ENCODE measurements at places on chromosomes 3 and 15.

DNA sequence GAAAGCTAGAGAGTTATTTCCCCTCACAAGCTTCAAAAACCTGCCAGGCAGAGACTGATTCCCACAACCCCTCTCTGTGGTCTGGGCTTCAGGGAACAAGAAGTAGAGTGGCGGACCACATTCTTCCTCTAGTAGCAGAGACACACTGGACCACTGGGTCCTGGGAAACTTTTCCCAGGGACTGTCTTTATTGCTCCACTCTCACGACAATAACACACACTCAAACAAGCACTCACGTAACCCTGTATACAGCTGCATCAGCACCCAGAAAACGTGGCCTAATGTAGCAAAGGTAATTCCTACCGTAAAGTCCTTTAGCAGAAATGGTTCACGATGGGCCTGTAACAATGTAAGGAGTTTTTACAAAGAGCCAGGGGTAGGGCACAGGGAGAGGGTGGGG is 27.6 kb downstream of the CPOX start:
- DNase-seq, result no peak

- DNase-seq, result no peak
Measured at GRCh38 chr3:127015282-127016042, 32.5 kb downstream of the PLXNA1 start.

DNA sequence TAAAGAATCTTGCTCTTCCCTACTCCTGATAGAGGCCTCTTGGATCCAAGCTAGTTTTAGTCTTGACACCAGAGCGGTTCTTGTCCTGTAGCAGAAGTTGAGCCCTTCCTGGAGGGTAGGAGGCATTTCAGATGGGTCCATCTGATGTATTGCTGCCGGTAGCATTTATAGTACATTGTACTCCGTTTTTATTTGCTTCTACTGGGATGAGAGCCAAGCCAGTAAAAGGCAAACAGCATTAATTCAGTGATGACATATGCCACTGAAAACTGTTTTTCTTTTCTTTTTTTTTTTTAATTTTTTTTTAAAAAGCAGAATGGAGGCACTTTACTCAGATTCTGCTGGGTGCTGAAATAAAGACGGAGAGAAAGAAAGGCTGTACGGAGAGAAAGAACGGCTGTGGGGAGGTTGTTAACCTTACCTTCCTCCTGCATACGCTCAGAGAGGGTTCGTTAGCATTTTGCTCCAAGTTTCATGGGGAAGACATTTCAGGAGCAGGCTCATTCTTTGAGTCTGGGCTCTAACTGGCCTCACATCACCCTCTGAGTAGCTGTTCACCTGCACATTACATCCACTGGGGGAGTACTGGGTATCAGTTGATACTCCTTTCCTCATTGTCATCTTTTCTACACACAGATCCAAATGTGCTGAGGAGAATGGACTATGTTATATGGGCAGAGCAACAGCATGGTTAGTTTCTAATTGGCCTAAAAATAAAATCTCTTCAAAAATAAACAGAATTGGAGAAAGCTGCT is 161.5 kb downstream of the FEZF2 start:
- DNase-seq, result peak; percentile 12

GRCh38 chr3:125219261-125219701 is 6.7 kb upstream of the SLC12A8 start:
- no peak for DNase-seq

- no peak for DNase-seq
Measured at GRCh38 chr15:58742022-58742813, 7.3 kb downstream of the ADAM10 start.

- DNase-seq, result no peak
Measured at GRCh38 chr3:81967393-81967792, 205.9 kb upstream of the GBE1 start.

DNA sequence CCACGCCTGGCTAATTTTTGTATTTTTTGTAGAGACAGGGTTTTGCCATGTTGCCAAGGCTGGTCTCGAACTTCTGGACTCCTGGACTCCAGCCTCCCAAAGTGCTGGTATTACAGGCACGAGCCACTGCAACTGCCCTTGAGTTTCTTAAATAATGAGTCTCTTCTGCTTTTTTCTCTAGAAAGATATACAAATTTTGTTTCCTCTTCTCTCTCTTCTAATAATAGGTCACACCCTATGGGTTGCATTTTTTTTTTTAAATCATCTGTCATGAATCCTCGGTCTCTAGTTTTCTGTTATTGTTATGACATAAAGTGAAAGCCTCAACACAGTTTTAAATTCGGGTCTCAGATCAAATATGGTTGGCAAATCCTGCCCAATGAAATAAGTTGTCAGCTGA is 111.2 kb downstream of the IL12A start:
- DNase-seq, result no peak

DNA sequence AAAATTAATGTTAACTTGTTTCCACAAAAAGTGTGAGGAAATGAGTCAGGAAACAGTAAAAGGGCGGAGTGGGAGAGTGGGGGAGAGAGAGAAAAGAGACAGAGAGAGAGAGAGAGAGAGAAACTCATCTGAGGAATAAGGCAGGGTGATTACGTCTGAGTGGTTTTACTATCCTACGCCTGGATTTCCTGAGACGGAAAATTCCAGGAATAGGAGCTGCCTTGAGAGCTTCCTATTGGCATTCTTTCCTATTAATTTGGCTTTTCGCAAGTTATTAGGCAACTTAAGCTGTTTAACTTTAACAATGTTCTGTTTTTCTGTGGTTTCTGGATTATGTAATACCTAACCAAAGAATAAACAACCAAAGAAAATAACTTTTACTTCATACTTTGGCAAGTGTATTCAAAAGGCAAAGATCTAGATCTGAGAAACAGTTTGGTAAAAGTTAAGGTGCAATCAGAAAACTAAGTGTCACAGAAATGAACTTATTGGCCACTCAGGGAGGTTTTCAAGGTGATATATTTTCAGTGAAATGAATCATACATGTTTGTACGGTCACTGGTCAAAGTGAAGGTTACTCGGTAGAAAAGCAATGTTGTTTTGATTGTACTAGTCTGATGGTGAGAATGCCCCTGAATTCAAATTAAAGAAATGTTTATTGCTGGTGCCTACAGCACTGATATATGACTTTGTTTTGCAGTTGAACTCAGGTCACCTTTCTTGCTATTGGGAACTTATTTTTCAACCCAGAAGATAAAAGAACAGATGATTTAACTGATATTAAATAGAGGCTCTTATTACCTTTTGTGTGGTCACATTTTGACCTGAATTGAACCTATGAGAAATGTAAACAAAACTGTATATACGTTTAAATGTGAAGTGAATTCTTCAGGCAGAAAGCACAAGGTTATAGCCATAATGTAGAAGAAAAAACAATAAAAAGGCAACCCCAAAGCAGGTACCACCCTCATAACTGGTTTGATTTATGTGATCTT is 39.9 kb upstream of the TNFSF10 start:
- no peak for DNase-seq

GRCh38 chr3:162956711-162957110 is 1460.1 kb downstream of the OTOL1 start:
- DNase-seq, result no peak

GRCh38 chr15:80162059-80162554 is 9.3 kb downstream of the FAH start:
- no peak for DNase-seq

DNA sequence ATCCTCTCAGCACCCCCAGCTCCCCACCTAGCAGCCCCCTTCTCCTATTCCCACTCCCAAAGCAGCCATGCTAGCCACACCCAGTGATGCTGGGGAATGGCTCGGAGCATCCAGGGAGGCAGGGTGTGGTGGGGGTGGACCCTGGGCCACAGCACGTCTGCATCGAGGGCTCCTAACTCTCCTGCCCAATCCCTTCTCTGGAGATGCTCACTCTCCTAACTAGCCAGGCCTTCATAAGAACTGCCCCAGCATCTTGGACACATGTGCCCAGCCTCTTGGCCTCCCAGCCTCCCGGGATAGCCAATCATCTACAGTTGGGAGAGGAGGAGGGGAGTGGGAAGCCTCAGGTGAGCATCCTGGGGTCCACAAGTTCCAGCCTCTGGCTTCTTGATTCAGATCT is 2.7 kb downstream of the PCBP4 start:
- DNase-seq, result no peak

DNA sequence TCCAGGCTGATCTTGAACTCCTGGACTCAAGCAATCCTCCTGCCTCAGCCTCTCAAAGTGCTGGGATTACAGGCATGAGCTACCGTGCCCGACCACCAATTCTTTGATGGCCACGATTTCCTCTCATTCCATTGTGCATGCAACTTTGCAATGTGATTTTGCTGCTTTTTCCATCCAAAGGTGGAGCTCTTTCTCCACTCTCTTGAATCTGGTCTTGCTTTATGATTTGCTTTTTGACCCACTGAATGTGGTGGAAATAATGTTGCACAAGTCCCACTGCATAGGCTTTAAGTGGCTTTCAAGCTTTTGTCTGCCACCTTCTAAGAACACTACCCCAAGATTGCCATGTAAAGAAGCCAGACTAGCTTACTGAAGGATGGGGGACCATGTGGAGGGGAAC is 10.6 kb downstream of the RPS27L start:
- DNase-seq, result no peak

DNA sequence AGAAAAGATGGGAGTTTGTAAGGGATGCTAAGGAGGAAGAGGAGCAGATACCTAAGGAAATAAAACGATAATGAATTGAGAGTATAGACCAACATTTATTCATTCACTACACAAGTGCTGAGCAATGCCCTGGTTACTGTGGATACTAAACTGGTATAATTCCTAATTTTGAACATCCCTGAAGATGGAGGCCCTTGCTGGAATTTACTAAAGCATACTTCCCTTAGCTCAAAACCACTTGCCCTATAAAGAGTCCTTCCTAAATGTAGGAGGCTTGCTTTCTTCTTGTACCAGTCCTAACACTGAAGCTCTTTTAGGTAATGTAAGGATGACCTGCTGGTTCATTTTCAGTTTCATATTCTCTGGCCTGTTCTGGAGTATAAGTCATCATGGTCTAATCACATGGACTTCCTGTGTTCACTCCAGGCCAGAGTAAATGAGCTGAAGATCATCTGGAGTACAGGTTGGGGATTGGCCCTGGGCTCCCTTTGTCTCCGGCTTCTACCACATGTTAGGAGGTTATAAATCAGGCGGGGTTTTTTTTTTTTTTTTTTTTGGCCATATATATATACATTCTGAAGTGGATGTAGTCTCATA is 40.1 kb upstream of the MTMR10 start:
- no peak for DNase-seq

DNA sequence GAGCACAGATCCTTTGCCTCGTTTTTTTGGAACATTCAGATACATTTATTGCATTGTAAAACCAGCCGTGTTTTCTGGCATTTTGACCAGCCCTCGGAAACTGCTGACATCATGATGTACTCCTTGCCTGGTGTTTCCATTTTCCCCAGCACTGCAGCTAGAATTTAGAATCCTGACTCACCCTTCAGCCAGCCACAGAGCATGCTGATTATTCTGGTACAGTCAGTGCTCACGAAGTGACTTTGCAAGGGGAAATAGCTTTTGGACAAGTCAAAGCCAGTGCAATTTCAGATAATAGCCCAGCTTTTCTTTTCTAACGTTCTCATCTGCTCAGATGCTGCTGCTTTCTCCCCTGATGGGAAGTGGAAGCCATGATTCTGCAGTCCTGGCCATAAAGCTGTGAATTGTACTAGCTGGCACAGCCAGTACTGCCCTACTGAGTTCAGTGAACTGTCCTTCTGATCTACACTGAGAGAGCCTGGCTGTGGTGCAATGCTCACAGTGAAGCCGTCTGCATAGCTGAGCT is 12.1 kb upstream of the CNBP start:
- DNase-seq, result no peak

DNA sequence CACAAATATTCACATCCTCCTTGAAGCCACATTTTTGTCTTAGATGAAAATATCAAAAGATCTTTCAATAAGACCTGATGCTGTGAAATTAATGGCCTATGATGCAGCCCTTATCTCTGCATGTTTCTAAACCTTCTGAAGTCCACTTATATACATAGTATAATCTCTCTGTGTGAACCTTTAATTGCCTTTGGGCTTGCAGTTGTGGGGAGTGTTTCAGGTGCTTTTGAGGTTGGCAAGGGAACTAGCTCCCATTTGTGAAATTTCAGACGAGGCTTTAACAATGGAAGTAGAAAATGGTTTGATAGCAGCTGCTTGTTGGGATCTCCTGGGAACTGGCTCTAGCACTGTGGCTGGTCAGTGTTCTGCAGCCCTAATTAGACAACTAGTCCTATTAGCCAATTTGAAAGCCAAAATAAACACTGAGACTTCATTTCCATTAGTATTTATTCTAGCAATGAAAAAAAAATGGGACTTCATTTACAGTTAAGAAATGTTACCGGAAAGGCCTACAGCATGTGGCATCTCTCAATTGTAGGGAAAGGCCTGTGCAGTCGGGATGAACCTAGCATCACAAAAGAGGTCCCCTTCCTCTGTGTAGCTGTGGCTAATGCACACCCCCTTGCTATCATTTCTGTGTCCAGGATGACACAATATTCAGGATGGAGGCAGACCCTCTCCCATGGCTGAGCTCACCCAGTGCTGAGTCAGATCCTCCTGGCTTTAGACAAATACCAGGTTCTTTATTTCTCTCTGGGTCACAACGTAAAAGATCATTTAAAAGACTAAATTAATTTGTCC is 140.7 kb upstream of the TRIM42 start:
- DNase-seq, result no peak

DNA sequence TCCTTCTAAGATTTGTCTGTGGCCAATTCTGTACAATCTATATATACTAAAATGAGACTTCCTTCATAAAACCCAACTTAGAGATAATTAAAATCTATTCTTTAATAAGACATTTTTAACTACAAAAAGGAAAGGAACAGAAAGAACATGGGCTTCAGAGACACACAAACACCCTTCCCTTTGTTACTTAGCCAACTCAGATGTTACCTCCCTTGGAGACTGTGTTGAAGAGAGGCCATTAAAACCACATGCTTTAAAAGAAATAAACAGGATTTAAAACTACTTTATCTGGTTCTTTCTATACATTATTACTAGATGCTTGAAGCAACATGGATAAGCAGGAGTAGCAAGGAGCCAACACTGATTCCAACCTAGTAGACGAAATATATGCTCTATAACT is 42.0 kb downstream of the LRRFIP2 start:
- no peak for DNase-seq

- no peak for DNase-seq
Measured at GRCh38 chr3:6860954-6861624, at the start of gene GRM7. Gene GRM7, plus strand, starts transcription at chr3:6861115.

- peak; percentile 55 for DNase-seq
Measured at GRCh38 chr15:42056934-42057798, 36.3 kb upstream of the PLA2G4E start.

DNA sequence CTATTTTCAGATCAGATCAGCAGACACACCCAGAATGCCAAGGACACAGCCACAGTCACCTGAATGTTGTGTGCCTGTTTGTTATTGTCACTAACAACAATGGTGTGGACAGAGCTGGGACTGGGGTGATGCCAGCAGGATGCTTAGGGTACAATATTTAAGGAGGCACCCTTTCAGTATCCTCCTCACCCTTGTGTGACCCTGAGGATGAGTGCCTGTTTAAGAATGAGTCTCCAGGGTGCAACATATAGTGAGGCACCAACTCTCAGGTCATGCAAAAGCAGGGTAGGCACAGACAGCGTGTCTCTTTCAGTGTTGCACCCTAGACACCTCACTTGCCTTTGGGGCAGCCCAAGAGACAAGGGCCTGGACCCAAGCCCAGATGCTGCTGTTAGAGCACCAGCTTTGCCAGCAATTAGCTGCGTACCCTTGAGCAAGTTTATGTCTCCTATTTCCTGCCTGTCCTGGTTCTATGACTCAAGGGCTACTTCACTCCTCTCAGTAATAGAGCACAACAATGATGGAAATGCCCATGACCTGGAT is 122.6 kb downstream of the AQP9 start:
- DNase-seq, result no peak

- DNase-seq, result no peak
Measured at GRCh38 chr3:74614107-74614967, at the start of gene CNTN3. Gene CNTN3, minus strand, starts transcription at chr3:74614659. Its CDS starts 93,547 bp downstream, at chr3:74521112.
